H7 (cell line): ENCODE measurements at places on chromosomes 12 and 14. TPM values are rescaled to one million over a fixed set of nuclear protein-coding genes. Genes with fewer than 3 reads are reported as not detected.

DNA sequence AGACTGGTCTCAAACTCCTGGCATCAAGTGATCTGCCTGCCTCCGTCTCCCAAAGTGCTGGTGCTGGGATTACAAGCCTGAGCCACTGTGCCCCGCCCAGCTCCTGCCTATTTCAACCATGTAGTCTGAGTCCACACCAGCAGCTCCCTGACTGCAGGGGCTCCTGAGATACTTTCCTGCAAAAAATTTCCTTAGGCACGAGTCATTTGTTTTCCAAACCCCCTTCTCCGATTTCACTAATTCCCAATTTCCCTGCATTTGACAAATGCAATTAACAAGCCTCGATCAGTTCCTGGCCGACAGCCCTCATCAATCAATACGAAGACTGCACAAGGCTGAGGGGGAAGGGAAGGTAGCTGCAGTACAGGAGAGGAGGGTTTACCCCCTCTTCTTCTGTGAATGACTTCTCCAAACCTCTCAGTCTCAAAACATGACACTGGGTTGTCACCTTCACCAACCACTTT is 10.1 kb downstream of the PSMB5 start:
- no peak for DNase-seq

DNA sequence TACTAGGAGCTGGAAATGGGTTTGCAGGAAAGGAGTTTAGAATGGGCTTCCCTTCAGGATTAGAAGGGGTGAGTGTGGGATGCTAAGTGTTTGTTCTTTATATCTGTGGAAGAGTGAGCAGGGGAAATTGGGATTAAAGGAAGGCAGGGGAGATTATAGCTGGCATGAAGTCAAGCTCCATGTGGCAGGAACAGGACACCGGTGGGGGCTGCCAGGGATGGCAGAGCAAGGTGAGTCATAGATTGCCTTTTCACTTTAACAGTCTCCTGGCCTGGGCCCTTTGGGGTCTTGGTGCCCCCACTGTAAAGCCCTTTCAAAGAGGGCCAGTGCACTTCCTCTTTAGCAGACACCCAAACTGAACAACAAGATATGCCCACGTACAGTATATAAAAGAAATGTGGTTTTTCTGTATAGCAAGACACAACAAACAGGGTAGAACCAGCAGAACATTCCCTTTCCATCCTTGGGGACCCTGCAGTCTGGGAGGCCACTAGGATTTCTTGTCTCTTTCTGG is 23.1 kb upstream of the FBXO21 start:
- DNase-seq = no peak

DNA sequence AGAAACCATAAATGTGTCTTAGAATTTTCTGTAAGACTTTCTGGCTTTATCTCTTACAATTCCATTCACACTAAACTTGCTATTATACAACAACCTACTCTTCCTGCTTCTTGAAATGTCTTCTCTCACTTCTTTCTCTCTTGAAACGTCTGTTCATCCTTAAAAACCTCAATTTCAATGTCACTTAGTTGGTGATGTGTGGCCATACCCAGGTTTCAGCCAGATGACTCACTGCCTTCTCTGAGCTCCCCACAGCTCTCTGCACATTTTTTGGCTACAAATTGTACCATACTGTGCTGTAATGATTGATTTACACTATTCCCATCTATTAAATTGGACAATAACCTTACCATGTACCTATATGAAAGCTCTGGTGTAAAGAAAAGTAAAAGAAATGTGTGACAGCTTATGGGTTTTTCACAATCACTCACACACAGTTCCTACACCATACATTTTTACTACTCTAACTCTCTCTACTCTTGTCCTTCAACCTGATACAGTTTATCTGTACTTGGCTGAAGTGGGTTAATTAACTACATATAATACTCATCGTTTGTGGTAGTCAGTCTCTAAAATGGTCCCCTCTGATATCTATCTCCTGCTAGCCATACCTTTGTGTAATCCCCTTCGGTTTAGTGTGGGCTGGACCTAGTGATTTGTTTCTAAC is 222.1 kb downstream of the NELL2 start:
- no peak for DNase-seq

DNA sequence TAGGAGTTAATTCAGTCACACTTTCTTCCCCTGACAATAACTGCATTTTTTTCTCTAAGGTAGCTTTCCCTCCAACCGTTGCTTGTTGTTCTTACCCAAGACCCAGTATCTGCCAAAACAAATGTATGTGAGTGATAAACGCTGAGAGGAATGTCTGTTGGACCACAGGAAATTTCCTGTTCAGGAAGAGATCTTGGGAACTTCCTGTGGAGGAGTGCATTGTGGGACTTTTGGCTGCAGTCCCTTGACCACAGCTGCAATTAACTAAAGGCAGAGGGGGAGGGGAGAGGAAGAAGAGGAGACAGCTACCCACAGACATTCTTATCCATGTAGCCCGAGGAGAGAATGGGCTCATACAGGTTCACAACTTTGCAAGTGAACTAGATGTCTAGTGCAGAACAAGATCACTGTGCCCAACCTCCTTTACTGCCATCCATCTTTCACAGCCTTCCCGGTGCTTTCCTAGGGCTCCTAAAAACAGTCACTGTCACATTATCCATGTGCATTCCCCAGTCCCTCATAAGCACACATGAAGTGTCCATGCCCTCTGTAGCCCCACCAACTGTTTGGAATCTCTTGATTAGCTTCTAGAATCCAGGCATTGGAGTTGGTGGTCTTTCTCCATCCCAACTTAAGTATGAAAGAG is 149.5 kb downstream of the ETV6 start:
- DNase-seq = no peak

DNA sequence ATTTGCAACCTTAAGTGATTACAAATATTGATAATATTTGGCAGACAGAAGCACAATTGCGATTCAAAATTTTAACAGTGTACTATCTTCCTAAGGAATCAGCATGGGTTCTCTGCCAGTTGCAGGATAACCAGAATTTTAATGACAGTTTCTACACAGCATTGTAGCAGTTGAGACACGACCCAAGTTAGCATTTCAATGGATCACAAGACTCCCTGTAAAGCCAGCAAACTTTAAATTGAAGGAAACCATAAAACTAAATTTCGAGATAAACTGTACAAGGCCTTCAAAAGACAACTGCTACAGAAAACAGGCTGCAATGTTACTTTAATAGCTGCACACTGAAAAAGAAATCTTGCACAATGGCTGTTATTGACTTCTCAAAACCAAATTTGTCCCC is 154.9 kb downstream of the MED13L start:
- DNase-seq = no peak

DNA sequence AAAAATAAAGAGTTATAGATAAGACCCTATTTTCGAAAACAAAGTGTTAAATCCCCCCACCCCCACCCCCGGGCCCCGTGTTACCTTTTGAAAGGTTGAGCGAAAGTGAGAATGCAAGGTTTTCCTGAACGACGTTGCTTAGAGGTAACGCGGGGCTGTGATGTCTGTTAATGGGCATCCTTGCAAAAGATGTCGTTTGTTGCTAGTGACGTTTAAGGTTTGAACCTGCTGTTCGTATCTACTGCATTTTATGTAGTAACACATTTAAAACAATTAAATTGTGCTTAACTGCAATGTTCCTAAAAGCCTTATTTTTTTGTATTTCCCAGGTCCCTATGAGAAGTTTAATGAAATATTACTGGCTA is 1.2 kb downstream of the CPSF6 start:
- no peak for DNase-seq

The RAB2B gene
- 21.5 and 26.8 TPM in 2 replicates for total RNA-seq

The TRPV4 gene
- total RNA-seq = 1.6 and 4.0 TPM in 2 replicates

The SERPINA10 gene
- not detected in 2 replicates for total RNA-seq

- no peak for DNase-seq
These were observed 461.9 kb downstream of the RAD51B start for GRCh38 chr14:68281497-68281896.

- DNase-seq = no peak
These were observed 94.0 kb downstream of the TSPAN9 start for GRCh38 chr12:3171195-3171591.

DNA sequence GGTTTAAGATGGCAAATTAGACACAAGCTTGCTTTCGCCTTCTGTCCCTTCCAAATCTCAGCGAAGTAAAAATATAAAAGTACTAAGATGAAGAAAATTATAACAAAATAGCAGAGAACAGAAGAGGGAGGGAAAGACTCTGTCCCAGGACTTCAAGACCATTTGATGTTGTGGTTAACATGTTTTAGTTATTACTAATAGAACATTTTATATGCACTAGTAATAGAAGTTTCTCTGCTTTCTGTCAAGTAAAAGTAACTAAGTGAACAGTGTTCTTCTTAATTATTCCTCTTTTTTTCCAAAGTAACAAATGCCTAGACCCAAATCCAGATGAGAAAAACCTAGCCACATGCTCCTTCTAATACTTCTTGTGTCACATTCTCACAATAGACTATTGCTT is 85.1 kb upstream of the DAAM1 start:
- DNase-seq = no peak

DNA sequence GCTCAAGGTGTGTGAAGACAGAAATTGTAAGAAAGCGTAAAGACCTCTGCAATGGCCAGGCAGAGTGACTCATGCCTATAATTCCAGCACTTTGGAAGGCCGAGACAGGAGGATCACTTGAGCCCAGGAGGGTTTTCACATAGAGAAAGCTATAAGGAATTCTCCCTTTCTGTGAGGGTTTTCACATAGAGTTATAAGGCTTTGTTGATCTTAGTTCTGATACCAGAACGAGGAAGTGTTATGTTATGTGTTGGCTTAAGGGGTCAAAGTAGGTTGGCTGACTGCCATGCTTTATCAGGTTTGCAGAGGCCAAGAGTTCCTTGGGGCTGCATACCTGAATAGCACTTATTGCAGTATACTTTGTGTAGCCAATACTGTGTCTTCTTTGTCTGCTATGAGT is 139.1 kb downstream of the ERC1 start:
- DNase-seq = no peak

DNA sequence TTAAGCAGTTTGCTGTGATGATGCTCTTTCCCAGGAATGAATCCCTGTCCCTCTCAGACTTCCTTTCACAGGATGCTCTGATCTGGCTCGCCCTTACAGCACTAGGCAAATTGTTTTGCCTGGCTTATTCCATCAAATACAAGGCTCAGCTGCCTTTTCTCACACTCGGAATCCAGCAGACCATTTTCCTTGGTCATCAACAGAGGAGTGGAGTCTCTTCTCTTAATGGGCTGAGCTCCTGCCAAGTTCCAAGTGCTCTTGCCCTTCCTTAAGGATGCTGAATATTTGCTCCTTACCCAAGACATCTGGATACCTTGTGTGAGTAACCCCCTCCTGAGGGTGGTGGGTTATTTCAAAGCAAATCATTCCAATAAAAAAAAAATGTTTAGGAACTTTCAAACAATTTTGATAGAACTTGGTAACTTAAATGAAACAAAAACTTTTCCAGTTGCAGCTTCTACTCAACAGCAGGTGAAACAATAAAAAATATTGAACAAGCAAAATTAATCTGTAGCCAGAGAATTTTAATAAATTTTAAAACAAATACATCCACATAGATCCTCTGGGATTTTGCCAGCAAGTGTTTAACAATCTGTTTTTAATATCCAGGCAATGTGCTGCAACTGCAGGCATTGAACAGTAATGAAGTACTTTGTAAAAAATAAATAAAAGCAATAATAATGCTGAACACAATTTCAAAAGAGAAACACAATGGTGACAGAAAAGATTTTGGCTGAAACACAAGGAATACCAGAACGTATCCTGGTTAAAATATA is 264.0 kb upstream of the FAR2 start:
- DNase-seq = no peak

GRCh38 chr12:39685854-39686657 is 66.5 kb upstream of the ABCD2 start:
- no peak for DNase-seq

GRCh38 chr12:46858368-46858767 is 32.6 kb upstream of the SLC38A4 start:
- no peak for DNase-seq

GRCh38 chr12:5588591-5588990 is 156.7 kb downstream of the NTF3 start:
- DNase-seq = no peak

- DNase-seq = no peak
These were observed 58.2 kb downstream of the DIO3 start for GRCh38 chr14:101619484-101619883.

The ASB8 gene
- 7.5 and 8.5 TPM in 2 replicates for total RNA-seq

The AQP6 gene
- total RNA-seq = not detected in 2 replicates

The SRRM4 gene
- total RNA-seq = 0.26 and 0.76 TPM in 2 replicates

The TCL1B gene
- 14.0 and 18.5 TPM in 2 replicates for total RNA-seq

DNA sequence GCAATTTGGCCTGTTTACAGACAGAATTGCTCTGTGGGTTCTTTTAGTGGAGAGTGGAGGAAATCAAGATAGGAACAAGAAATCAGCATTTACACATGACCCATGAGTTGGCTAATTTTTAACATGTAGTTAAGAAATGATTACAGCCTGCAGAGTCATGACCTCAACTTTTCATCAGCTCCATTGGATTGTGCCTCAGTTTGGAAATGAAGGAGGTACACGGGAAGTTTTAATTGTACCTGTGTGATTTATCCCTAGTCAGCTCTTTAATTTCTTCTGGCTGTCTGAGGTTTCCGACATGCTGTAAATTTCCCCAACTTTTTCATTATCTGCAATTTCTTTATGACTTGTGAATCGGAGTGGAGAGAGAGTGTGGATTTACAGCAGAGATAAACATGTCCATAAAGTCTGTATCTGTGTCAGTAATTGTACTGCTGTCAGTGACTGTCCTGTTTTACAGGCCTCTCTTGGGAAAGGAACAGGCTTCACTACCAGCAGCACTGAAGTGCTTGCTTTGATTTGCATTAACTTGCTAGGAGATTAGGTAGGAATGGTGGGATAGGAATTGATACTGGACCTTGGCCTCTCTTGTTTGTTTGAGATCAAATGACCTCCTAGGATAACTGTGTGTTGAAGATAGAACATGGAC is 49.2 kb downstream of the LIN52 start:
- DNase-seq = no peak

DNA sequence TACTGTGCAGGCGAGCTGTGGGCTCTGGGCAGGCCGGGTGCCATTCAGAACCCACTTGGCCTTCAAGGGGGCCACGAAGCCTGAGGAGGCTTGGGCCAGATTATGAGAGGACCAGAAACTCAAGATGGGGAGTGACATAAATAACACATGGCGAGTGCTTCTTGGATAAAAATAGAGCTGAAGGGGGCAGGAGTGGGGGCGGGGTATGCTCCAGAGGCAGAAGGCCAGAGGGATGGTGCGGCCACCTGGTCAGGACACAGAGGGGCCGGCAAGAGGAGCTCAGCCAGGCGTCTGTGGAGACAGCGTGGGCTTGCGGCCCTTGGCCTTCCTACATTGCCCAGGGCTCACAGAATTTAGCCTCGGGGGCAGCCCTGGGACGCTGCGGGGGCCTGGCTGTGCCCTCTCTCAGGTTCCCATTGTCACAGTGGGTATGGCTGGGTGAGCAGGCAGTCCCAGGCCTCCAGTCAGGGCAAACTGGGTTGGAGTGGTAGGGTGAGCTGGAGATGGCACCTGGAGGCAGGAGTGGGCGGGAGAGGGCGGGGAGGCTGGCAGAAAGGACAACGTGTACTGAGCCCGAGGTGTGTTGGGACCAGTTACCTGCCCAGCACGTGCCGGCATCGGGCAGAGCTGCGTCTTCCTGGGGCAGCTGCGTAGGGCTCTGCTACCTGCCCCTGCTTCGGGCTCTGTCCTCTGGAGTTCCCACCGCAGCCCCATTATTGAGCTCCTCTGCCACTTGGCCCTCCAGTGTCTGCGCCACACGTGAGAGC is 7.4 kb upstream of the SLC25A29 start:
- no peak for DNase-seq

GRCh38 chr14:69606258-69607184 is 4.9 kb upstream of the SUSD6 start:
- DNase-seq = no peak

- no peak for DNase-seq
These were observed 181.1 kb downstream of the ASCL1 start for GRCh38 chr12:103138538-103138937.

- no peak for DNase-seq
These were observed 138.4 kb downstream of the SEC23A start for GRCh38 chr14:38964630-38965029.

The LRRIQ1 gene
- 0.17 and 0.33 TPM in 2 replicates for total RNA-seq
